ENCODE measurements at places on chromosomes 6 and 20.

- DNase-seq: no peak
These were observed 49.5 kb downstream of the TRIM38 start for GRCh38 chr6:26012061-26012460.

DNA sequence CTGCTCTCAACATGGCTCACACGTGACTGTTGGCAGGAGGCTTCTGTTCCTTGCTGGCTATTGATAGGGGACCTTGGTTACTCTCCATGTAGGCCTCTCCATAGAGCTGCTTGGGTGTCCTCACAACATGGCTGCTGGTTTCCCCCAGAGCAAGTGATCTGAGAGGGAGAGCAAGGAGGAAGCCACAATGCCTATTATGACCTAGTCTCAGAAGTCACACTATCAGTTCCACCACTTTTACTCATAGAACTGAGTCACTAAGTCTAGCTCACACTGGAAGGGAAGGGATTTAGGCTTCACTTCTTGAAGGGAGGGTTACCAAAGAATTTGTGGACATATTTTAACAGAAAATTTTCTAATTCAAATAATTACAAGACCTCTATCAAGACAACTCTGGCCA lies 8.7 kb upstream of the NOP56 start:
- no peak for DNase-seq

DNA sequence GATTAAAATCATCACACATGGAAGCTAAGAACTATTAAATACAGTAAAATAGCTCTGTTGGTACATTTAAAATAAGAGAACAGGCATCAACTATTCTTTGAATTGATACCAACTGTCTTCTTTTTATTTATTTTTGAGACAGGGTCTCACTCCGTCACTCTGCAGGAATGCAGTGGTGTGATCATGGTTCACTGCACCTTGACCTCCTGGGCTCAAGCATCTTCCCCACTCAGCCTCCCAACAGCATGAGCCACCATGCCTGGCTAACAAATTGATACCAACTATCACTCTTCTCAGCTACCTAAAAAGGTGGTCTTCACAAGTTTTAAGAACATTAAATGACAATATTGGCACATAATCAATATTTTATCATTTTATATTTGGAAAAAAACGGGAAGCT lies 7.8 kb upstream of the PNISR start:
- DNase-seq: no peak

DNA sequence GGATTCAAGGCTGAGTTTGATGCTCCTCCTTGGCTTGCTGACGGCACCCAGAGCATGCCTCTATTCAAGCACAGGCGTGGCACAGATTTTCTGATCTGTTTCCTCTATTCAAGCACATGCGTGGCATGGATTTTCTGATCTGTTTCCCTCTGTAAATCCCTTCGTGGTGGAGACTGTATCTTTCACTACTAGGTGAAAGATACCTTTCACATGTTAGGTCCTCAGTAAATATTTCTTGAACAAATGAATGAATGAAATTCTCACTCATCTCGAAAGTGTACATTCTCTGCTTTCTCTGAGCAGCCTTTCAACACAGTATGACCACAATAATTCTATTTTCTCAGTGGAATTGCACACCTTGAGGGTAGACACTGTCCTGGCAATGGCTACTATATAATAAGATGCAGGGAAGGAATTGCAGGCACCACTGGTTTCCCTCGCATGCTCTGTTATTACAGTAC lies 72.6 kb upstream of the F13A1 start:
- no peak for DNase-seq

DNA sequence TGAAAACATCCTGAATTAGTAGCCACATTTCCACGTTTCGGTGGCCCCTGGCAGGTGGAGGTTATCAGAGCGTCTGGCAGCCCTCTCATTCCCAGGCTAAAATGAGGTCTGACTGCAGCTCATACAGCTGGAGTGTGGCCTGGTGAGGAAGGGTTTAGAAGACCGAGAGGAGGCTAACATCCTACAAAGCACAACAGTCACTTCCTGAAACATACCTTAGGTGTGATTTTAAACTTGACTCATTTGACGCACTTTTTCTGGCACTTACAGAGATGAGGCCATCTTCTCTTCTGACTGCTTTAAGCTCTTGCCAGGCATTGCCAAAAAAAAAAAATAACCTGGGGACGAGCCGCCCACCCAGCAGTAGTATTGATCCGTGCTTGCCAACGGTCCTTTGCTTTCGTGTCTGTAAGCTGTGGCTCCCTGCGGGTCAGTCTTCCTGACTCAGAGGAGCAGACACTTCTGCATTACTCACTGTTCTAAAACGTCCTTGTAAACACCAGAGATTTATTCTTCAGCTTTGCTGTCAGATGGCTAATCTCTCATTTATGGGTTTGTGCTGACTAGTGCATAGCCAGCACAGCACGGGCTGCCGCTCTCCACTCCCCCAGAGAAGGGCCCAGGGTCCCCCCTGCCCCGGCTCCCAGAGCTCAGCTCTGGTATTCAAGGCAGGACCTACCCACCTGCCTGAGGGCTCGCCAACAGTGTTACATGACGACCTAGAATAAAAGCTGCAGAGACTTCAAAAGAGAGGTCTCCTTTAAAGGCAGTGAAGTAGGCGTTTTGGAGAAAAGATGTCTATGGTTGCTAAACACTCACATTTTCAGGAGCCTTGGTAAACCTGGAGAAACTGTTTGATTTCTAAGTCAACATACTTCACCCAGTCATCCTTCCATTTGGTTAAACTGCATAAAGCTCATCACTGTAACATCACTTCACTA lies 78.5 kb upstream of the FRMD1 start:
- no peak for DNase-seq

- no peak for DNase-seq
These were observed 18.6 kb downstream of the HMGCLL1 start for GRCh38 chr6:55560290-55560885.

DNA sequence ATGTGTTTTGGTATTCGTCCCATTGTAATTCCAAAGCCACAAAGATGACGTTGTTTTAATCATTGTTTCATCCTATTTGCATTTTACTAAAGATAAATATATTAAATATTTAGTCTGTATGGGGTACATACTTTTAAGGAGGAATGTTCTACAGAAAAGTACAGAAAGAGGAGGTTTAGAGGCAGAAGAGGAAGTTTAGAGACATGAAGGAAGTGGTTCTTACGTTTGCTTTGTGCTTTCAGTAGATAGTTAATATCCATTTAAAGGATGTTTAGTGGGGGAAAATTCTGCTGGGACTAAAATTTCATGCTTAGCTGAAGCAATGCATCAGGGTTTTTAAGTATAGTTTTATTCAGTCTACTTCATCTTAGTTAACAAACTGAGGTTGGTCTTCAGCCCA lies 116.6 kb downstream of the CRYBG1 start:
- DNase-seq: no peak

DNA sequence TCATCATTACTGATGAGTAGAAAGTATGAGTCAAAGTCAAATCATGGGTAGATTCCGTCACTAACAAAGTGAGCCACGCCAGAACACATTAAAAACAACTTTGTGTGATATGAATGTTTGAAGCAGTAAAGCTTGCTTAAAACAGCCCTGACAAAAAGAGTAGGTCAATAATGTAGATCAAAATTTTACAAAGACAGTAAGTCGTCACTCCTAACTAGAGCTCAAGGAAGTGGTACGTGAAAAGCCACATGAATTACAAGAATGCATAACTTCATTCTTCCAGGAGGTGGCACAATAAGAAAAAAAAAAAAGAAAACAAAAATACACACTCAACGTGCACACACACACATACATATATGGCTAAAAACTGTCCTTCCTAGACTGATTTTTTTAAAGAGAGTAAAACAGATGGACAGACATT lies 69.9 kb downstream of the HACE1 start:
- no peak for DNase-seq

- DNase-seq: no peak
These were observed 7.2 kb upstream of the LY6G5C start for GRCh38 chr6:31687860-31688693.
